Stimulated activated CD4-positive, alpha-beta T cell treated with anti-CD3 and anti-CD28 coated beads, Interleukin-4, amount 100 ng/mL, for 1 hour (primary cell): ENCODE measurements at places on chromosomes 6 and 20.

DNA sequence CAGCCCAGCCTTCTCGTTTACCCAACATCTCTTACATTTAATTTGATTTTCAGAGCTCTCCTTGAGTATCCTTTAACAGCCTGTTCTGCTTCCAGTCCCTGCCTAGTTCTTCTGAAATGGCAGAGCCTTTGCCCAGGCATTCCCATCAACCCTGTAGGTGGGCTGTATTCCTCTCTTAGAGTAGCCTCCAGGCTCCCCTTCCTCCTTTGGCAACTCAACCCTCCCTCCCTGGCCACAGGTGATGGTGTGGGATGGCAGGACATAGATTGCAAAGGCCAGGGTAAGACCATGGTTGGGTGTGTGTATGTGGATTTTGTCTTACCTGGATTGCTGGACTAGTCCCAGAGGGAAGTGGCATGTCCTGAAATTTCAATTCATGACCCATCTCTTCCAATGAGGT lies 125.4 kb downstream of the F13A1 start:
- no peak for DNase-seq

DNA sequence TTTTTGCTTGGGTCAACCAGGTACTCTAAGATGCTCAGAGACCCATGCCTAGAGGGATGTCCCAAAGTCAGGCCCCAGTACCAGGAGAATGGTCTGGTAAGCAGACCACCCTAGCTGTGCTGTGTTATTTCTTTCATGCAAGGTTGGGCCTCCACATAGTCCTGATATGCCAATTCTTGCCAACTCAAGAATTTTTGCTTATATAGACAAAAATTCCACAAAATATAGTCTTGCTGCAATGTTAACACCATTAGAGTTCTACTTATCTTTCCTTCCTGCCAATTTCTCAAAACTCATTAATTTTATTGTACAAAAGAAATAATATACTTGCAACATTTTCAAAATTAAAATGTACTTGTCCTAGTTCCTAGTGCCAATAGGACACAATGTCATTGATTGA lies 33.9 kb upstream of the TINAG start:
- no peak for DNase-seq

DNA sequence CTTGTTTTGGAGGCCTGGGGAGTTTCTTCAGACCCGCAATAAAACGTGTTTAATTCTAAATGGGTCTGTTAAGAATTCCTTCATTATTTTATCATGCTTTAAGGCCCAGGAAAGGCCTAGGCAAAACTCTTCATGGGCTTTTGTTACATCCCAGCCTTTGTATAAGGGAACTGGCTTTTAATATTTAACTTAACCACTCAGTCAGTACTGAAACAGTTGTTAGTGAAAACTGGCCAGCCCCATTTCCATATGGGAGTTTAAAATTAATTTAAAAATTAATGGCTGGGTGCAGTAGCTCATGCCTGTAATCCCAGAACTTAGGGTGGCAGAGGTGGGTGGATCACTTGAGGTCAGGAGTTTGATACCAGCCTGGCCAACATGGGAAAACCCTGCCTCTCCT lies 213.2 kb upstream of the FKBP1C start:
- DNase-seq, result no peak

DNA sequence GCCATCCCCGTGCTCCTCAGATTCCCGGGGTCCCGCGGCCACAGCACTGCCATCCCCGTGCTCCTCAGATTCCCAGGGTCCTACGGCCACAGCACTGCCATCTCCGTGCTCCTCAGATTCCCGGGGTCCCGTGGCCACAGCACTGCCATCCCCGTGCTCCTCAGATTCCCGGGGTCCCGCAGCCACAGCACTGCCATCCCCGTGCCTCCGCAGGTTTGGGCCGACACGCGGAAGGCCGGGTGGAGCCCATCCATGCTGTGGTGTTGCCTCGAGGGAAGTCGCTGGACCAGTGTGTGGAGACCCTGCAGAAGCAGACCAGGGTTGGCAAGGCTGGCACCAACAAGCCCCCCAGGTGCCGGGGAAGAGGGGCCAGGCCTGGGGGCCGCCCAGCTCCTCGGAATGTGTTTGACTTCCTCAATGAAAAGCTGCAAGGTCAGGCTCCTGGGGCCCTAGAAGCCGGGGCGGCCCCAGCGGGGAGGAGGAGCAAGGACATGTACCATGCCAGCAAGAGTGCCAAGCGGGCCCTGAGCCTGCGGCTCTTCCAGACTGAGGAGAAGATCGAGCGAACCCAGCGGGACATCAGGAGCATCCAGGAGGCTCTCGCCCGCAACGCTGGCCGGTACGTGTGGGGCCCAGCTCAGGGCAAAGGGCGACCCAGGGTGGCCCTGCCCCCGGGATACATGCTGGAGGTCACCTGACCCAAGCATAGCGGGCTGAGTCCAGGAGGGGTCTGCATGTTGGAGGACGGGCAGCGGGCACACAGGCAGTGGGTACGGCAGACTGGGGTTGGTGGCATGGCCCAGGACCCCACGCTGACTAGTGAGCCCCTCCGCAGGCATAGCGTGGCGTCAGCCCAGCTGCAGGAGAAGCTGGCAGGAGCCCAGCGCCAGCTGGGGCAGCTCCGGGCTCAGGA lies 1.3 kb upstream of the LIME1 start:
- no peak for DNase-seq

- no peak for DNase-seq
These were observed 26.8 kb downstream of the PPP1R14C start for GRCh38 chr6:150169609-150170008.

DNA sequence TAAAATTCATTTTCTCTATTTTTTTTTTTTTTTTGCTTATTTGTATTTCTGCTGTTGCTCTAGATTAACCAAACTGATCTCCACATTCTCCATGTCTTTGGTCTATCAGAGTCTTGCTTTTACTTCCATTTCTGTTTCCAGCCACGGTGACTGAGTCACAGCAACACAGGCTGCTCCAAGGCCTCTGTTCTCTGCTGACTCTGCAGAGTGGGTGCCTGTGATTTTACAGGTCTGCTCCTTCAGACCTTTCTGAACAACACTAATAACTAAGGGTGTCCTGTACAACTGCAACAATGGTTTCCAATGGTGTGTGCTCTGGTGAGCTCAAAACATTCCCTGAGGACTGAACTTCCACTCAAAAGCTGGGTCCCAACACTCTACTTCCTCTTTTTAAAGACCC lies 102.3 kb upstream of the BMP2 start:
- no peak for DNase-seq

DNA sequence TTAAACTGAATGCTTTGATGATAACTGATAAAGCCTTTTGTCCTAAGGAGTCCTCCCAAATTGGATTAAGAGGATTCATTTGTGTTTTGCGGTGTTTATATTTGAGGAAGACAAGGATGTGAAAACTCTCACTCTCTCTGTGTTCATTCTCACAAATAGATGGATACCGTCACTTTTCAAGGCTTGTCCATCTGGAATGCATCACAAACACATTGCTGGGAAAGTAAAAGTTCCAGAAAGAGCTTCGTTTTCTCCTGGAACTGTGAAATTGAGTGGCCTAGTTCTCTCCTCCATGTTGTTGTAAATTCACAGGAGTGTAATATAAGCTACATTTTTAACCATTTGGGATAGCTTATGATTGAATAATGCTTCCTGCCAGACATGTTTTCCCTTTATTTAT lies 581.6 kb upstream of the FLRT3 start:
- DNase-seq, result no peak

- no peak for DNase-seq
These were observed 12.8 kb downstream of the STK4 start for GRCh38 chr20:44979090-44979621.

GRCh38 chr6:153976921-153977693 lies 61.9 kb upstream of the OPRM1 start:
- no peak for DNase-seq

GRCh38 chr6:11650025-11650696 lies 112.6 kb downstream of the TMEM170B start:
- no peak for DNase-seq

DNA sequence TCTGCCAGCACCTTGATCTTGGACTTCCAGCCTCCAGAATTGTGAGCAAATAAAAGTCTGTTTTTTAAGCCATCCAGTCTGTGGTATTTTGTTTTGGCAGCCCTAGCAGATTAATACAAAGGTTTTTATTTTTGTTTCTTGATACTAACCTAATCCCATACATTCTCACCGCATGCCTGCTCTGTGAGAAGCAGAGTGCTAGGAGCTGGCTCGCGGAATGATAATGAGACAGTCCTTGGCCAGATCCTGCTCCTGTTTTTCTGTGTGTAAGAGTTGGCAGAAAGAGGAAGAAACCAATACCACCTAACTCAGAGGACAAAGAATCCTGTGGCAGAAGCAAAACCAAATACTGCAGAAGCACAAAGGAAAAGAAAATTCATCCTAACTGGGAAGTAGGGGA lies 82.6 kb downstream of the KIF16B start:
- no peak for DNase-seq

DNA sequence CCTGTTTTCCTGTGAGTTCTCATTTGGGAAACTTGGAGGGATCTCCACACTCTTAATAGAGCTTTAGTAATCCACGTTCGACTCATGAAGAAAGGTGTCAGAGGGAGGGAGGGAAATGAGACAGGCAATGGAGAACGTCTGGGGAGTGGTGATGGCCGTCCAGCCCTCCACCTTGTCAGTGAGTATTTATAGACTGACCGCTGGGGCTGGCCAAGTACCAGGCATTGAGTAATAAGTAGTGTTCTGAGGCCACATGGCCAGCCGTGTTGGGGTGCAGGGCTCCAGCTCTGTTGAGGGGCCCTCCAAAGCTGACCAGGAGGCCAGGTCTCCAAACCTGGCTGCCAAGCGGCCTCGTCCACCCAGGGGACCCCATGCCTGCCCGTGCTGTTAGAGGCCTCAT lies 11.3 kb upstream of the DSN1 start:
- DNase-seq, result no peak

- DNase-seq, result no peak
These were observed 164.0 kb downstream of the GRM4 start for GRCh38 chr6:33981861-33982260.

- DNase-seq, result no peak
These were observed 3.2 kb downstream of the TAP2 start for GRCh38 chr6:32835167-32835893.

- no peak for DNase-seq
These were observed 52.4 kb upstream of the EIF2S2 start for GRCh38 chr20:34164381-34164984.

GRCh38 chr6:41040101-41040939 lies 1.3 kb upstream of the UNC5CL start:
- DNase-seq, result no peak

DNA sequence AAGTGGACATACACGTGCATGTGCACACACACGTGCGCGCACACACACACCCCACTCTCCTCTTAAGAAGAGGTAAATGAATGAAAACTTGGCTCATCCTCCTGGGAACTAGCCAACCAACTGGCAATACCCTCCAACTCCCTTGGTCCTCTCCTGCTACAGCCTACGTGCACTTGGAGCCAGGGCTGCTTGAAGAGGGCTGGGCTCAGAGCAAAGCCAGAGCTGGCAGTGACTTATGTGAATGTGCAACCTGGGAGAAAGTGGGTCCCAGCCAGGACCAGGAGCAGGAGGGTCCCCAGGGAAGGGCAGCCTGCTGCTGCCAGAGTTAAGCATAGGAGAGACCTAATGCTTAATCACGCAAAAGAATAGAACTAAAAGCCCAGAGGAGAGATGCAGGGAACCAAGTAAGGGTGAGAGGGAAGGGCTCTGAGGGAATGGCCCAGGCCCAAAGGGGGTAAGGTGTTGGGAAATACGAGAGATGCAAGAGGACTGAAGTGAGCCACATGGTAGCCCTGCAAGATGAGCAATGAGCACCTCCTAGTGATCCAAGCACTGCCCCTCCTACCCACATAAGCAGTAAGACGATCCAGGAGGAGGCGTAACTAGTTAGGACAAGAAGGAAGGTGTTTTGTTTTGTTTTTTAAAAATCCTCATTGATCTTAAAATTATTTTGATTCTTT lies 24.7 kb downstream of the TRAF3IP2 start:
- no peak for DNase-seq

DNA sequence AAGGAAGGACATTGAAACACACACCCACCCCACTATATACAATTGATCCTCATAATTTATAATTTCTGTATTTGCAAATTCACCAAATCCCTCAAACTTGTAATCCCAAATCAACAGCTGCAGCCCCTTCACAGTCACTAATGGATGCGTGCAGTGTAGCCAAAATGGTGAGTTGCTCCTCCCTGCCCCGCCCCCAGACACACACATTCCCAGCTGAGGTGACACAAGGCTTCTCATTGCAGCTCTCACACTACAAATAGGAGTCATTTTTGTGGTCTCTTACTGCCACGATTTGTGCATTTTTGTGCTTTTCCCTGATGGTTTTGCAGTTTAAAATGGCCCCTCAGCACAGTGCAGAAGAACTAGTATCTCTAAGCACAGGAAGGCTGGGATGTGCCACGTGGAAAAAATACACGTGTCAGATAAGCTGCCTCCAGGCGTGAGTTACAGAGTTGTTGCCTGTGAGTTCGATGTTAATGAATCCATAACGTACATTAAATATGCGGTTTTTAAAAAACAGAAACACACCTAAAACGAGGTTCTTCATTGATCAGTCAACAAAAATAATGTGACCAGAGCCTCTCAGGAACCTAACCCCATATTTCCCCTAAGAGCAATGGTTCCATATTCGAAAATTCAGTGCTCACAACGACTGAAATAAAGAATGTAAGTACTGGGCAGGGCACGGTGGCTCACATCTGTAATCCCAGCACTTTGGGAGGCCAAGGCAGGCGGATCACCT lies 8.2 kb downstream of the ATP9A start:
- no peak for DNase-seq

- peak; percentile 51 for DNase-seq
These were observed 69.0 kb downstream of the MOCS1 start for GRCh38 chr6:39865011-39865888.

DNA sequence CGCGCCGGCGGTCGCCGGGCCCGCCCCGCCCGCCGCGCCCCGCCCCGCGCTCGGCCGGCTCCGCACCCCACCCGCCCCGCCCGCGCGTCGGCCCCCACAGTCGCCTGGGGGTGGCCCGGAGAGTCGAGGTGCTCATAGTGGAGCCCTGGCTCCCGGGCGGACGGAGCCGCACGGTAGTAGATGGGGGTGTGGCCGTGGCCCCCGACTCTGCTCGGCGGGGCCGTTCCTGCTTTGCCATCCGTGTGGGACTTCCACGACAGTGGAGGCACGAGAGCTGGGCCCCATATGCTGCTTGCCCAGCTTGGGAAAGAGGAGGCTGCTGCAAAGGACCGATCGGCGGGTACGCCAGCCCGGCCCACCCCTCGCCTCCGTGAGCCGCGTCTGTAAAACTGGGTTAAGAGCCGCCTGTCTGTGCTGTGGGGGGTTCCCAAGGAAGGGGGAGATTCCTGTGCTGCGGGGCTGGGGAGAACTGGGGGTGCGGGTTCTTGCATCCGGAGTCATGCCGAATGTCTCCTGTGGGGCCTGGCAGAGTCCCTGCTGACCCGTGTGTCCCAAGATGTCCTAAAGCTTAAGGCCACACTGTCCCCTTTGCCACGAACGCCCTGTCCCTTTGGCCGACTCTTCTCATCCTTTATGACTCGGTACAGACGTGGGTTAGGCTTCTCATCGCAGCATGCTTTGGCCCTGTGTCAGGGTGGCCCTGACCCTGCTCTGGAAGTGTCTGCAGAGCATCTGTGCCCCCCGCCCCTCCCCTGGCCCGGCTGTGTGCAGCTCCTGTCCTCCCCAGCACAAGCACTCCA lies at the start of gene OPRL1:
OPRL1 (plus strand) TSS at position 70 of the 800 bp plus-strand sequence. CDS start 12,639 bp downstream, outside the sequence.
- DNase-seq, result no peak
